ENCODE measurements at places on chromosomes 3 and 15.

GRCh38 chr15:50906954-50907600, 1.4 kb upstream of the AP4E1 start:
- DNase-seq, result no peak

DNA sequence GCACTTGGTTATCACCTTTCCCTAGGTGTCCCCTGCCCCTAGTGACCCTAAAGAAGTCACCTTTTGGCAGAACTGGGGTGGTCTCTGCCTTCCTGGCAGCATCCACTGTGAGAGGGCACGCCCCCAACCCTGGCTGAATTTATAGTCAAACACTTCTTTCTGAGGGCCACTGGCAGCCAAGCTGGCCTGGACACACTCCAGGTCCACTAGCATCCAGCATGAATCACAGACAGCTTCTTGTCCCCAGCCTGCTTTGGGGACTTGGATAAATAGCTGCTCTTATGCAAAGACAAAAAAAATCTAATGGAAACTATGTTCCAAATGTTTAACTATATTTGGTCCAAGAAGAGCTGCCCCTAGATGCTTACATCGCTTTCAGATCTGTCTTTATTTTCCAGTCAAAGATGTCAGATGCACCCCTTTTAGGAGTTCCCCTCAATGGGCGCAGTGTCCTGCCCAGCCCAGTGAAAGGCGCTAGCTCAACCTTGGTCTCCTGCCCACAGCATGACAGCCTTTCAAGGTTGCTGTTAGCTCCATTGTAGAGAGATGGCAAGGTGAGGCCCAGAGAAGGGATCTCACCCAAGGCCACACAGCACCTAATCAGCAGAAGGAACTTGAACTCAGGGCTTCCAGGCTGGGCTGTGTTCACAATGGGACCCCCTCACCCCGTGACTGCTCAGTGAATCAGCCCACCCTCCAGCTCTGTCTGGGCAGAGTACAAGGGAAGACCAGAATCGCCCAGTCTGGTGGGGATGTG, 7.0 kb downstream of the RASL12 start:
- no peak for DNase-seq

DNA sequence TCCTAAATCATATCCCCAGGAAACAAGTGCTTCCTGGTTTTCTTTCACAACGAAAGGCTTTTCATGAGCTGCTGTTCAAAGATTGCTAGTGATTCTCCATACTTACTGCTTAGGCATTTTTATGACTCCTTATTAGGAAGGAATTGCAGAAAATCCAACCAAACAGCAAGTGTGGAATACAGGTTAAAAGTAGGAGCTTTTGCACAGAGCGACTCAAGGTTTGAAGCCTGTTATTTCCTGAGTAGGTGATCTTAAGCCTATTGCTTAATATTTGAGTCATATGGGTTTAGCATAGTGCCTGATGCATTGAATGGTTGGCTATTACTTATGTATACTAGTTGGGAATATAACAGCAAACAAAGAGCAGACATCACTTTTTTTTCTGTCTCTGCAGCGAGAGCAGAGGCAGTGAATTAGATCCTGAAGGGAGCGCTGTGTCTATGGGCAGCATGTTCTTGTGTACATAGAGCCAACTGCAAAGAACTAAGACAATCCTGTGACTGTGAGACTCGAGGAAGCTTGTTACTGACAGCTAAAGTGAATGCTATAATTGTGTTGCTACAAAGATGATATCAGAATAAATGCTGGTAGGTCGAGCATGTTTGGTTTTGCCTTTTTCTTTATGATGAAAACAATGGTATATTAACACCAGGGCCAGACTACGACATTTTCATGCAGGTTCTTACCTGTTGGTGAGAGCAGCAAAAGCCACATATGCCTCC, 6.3 kb downstream of the TM4SF1 start:
- no peak for DNase-seq

GRCh38 chr15:94970802-94971201, 739.4 kb downstream of the MCTP2 start:
- DNase-seq, result no peak

All from GM04503 (cell line).